ENCODE measurements at places on chromosomes 1 and 21.

DNA sequence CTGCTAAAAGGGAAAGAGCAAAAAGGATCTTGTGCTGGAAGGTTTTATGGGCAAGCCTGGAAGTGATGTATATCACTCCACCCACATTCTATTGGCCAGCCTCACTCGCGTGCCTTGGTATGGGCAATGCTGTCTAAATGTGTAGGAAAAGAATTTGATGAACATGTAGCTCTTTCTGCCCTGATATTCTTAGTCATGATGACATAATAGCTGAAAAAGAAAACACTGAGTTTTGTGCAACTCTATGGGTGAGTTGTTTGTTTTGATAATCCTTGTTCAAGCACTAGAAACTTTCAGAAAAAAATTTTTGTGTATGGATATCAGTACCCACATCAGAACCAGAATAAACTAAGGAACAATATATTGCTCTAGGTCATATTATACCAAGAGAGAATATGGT, 231.5 kb upstream of the ST6GALNAC5 start:
- no peak overlapping the region for H3K4me3 ChIP-seq
- no peak overlapping the region for H3K27ac ChIP-seq
- H3K36me3 ChIP-seq, result no peaks in the 10 kb centered on the region
- no peaks in the 10 kb centered on the region for H3K27me3 ChIP-seq
- no peak for DNase-seq

DNA sequence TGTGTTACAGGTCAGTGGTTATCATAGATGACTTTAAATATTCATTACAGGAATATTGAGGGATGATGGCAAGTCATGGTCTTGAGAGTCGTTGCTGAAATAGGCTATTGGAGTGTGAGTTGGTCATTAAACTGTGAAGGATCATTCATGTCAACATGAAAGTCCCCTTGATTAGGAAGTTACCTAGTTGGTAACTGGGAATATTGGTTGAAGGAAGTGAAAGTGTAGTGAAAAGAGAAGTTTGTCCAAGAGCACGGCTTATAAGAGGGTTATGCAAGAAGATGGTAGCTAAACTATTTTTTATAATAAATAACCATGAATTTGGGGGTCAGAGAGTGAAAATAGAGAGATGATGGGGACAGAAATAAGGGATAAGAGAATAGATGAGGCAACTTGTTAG, 16.9 kb downstream of the CRB1 start:
- H3K36me3 ChIP-seq, result no peaks in the 10 kb centered on the region
- H3K4me1 ChIP-seq, result no peaks in the 10 kb centered on the region

GRCh38 chr1:167107456-167107855, 13.6 kb downstream of the STYXL2 start:
- H3K27ac ChIP-seq, result no peak overlapping the region
- peaks cover 5% of the 10 kb centered on the region for H3K27me3 ChIP-seq
- DNase-seq, result no peak
- H3K36me3 ChIP-seq, result no peaks in the 10 kb centered on the region

DNA sequence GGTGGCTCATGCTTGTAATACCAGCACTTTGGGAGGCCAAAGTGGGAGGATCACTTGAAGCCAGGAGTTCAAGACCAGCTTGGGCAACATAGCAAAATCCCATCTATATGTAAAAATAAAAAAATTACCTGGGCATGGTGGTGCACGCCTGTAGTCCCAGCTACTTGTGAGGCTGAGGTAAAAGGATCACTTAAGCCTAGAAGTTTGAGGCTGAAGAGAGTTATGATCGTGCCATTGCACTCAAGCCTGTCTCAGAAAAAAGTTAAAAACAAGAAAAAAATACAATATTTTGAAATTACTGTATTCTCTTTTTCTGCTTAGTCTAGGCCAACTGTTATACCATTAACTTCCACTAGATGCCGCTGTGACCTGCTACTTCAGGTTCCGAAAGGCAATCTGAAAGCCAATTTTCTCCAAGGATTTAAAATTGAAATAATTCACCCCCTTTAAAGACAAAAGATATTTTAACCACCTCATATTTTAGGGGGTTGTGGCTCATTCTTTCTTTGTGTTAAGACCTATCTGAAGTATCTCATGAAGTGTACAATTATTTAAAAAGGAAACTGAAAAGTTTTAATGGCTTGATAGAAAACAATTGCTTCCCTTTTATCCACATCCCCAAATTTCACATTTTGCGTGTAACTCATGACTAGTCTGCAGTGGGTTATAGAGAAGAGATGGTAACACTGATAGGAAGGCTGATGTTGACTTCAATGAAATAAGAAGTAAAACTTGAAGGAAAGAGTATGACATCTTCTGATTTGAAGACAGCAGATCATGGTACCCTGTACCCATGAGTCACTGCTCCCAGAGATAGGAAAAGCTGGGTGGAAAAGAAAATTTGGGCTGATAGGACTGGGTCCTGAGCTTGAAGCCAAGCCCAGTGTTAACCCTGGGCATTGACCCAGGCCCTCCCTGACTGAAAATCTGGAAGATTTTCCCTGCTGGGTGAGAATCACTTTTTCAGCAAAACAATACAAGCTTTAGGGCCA, 24.4 kb upstream of the CLDN14 start:
- no peaks in the 10 kb centered on the region for H3K27me3 ChIP-seq
- H3K27ac ChIP-seq, result no peak overlapping the region
- H3K4me1 ChIP-seq, result peaks cover 8% of the 10 kb centered on the region
- H3K4me3 ChIP-seq, result no peak overlapping the region
